ENCODE measurements at places on chromosomes 12 and 14.

GRCh38 chr14:51386983-51387735 is 147.1 kb downstream of the TMX1 start:
- DNase-seq = no peak

DNA sequence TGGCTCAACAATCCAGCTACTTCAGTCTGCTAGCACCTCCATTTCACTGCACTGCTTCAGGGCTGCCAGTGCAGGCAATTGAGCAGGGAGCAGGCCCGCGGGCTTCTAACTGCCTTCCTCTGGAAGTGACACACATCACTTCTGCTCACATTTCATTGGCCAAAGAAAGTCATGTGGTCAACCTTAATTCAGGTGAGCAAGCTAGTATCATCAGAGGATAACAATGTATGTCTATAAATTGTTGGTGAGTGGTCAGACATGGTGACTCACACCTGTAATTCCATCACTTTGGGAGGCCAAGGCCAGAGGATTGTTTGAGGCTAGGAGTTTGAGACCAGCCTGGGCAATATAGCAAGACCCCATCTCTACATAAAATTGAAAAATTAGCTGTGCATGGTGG is 22.3 kb upstream of the CHGA start:
- no peak for DNase-seq

GRCh38 chr12:20096430-20096829 is 271.9 kb upstream of the PDE3A start:
- DNase-seq = no peak

GRCh38 chr14:77031759-77032490 is 3.4 kb upstream of the IRF2BPL start:
- no peak for DNase-seq

GRCh38 chr12:92191061-92191460 is 45.4 kb upstream of the BTG1 start:
- DNase-seq = no peak

DNA sequence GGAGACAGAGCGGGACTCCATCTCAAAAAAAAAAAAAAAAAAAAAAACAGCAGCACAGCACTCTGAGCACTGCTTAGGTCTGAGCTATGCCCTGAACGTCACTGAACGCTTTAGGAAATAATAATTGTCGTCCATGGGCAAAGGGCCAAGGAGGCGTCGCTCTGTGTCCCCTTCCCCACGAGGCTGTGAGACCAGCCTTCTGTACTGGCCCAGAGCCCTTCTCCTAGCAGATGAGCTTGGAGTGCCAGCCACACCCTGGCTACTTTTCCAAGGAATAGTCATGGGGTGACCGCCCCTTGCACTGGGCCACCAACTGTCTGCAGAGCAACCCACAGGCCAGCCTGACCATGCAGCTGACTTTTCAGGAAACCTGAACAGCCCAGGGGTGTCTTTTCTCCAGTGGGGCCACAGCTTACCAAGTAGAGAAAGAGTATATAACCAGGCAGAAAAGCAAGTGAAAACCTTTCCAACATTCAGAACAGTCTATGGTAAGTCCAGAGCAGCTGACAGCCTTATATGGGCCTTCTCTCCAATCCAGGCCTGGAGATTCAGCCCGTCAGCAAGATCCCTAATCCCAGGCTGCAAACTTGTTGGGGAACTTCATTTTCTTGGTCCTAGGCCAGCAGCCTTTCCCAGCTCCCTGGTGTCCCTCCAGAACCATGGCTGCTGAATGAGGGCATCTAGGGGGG is 28.5 kb downstream of the CD9 start:
- no peak for DNase-seq

GRCh38 chr14:77738559-77739250 is 22.3 kb downstream of the SNW1 start:
- no peak for DNase-seq

DNA sequence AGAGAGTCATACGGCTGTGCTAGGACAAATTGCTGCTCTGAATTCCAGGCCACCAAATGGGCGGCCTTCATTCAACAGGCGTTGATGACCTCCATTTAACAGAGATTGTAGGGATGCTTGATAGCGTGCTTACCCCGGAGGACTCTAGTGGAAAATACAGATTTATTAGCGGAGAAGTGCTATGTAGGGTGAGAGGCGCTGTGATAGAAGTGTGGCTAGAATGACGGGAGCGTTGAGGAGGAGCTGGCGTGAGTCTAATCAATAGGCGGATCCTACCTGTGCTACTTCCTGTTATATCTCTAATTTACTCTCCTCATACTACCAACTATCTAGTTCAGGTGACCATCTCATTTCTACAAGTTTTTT is 668 bp downstream of the MRPS35 start:
- no peak for DNase-seq

DNA sequence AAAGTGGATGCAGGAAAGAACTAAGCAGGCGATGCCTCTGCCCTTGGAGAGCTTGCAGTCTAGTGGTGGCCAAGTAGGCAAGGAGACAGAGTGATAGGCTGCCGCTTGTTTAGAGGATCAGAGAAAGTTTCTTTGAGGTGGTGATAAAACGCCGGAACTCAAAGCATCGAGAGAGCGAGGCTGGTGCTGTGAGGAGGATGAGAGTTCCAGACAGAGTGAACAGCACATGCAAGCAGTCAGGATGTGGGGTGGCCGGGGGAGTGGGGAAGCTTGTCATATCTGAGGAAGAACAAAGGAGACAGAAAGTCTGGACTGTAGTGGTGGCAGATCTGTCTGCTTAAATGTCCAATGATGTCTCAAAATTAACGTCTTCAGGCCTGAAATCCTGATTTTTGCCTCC is 319.7 kb downstream of the SNAPC1 start:
- DNase-seq = no peak

- DNase-seq = no peak
Observed at GRCh38 chr12:3458041-3458440, 33.0 kb upstream of the PRMT8 start.

GRCh38 chr14:22220427-22220826 is 368.6 kb downstream of the DAD1 start:
- no peak for DNase-seq

Data from Panc1 (cell line).